ENCODE measurements at places on chromosomes 1 and 21.
A peak's percentile ranks its signal among the peaks of the same experiment; 100 is the strongest.

DNA sequence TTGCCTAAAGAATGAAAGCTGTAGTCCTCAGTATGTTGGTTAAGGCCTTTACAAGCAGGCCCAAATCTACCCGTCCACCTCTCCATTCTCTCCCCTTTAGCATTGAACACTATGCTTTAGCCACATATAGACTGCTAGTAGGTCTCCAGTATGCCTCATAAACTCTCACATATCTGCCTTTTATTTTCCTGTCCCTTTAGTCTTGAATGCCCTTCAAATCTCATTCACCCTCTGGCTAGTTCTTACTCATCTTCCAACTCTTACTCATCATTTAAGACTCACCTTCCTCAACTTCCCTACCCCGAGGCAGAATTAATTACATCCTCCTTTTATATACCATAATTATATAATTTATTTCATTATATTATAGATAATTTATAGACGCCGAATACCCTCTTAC, 78.7 kb upstream of the TSPAN2 start:
- DNase-seq: no peak

DNA sequence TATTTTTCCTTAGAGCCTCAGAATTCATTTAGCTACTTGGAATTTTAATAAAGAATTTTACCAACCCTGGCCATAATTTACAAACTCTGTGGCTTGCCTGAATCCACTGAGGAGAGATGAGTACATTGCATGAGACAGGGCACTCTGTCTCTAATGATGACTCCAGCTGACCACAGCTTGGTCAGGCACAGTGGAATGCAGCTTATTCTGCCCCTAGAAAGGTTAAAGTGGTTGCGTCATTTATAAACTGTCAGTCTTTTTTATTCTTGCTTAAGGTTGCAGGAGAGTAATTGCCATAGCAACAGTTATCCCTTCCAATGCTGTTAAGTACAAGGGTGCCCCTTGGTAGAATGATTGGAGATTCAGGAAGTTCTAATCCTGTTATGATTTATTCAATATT, 28.3 kb downstream of the PDE4B start:
- no peak for DNase-seq

- peak; percentile 82 for DNase-seq
These were observed 12.7 kb downstream of the EFNA3 start for GRCh38 chr1:155091071-155092051.

DNA sequence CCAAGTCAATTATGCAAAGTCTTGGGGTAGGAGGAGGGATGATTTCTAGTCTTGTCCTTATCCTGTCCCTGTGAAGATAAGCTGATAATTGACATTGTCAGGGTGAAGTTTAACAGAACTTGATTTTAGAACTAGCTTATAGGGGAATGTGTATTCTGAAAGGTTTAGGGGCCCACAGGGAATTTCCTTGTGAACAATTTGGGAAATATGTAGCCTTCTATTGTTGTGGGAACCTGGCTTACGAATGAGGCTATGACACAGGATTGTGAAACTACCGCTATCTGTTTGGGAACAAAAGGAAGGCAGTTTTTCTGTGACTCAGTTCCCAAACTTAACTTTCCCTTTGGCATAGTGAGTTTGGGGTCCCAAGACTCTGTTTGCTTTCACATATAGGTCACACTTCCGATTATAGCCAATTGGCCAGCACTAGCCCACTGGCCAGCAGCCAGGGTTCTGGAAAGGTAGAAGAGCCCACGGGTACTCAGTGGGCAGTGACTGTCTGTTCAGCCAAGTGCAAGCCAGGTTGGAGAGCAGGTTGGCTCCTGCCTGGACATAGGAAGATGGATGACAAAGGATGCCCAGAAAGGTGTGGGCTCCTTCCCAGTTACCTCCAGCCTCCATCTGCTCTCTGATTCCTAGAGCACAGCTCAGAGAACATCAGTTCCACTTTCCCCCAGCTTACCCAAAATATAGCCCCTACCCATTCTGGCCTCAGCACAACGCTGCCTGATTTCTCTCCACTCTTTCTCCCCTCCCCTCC, 35.5 kb downstream of the H3-3A start:
- DNase-seq: no peak

DNA sequence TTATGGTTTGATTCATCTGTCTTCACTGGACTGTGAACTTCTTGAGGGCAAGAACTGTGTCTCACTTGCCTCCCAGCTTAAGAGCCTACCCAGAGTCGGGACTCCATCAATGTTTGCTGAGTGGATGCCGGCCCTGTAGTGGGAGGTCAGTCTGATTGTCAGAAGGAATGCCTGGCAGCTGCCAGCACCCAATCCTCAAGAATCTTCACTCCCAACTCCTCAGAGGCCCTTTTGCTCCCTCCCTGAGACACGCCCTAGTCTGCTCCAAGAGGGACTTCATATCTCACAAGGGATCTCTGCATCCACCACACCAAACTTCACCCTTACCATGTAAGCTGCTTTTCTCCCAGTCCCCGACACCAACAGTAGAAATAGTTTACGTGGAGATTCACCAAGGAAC, 15.2 kb upstream of the KDM4A start:
- DNase-seq: no peak

DNA sequence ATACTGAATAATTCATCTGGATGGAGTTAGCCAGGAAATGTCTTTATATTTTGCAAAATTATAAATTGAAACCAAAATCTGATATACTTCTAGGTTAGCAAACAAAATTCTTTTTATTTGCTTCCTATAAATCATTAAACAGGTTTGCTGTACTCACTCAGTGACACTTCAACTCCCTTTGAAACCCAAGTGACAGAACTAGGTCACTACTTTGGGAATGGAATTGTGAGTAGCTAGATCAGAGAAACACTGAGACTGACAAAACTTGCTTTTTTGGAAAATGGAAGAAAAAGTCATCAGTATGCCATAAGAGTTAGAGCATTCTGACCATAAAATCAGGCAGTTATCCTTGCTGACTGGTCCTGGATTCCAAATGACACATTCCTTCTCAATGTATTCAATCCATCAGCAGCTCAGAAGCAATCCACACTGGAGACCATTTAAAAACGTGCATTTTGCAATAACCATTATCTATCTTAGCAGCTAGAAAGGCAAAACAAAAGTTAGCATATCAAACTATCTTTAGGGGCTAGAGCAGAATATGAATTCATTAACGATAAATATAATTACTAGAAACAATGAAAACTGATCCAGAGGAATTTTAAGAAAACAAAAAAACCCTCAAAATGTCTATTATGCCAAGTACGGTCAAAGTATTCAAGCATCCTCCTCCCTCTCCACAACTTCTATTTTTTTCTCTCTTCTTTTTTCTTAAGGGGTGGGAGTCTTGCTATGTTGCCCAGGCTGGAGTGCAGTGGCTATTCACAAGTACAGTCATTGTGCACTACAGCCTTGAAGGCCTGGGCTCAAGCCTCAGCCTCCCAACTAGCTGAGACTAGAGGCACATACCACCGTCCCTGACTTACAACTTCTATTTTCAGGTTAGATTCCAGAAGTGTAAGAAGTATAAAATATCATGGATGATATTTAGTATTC, 60.1 kb downstream of the HNRNPR start:
- DNase-seq: no peak
